ENCODE measurements at places on chromosomes 4 and X.

DNA sequence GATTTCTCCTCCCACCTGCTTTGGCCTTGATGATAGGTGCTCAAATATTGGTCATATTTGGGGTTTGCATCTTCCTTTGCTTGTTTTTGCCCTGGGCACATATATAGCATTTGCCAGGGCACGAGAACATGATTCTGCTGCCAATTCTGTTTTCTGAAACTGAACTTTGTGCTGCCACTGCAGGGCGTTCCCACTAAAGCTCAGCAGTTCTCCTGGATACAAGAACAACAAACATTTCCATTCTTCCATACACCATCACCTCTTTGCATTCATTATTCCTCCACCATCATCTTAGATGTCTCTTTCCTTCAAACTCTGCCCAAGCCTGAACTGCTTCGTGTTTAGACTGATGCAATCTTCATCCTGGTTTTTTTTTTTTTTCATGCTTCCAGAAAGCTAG lies 36.3 kb upstream of the GATB start:
- no peak for DNase-seq

- no peak for DNase-seq
Observed at GRCh38 chr4:86928400-86929255, 6.2 kb upstream of the AFF1 start.

DNA sequence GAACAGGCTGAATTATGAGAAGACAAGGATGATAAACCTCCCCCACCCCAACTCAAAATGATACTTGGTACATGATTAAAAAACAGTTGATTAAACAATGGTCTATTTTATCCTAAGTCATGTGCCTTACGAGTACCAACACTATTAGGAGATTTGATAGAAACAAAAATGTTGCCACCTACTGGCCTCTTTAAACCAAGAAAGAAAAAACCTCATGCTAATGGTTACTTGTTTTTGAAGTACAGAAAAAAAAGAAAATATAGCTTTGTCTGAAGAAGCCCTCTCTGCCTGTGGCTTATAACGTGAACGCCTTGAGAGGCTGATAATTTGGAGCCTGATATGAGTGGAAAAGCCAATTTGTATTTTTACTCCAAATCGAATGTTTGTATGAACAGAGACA lies 538.2 kb downstream of the DMD start:
- DNase-seq: no peak

DNA sequence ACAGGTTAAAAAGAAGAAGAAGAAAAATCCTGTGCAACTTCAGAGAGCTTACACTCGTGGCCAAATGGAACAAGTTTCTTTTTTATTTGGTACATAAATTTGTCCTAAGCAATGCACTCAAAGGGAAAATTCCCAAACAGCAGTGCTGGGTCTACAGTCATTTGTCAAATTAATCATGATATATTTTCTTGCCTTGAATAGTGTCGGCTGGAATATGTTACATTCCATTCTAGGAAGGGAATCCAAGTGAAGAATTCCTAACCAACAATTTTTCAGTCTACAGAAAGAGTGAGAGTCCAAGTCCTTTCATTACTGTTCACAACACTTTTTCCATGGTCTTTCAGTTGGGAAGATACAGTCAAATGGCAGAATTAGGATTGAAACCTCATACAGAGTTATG lies 63.9 kb downstream of the HAND2 start:
- no peak for DNase-seq

Data from stimulated activated CD8-positive, alpha-beta memory T cell treated with anti-CD3 and anti-CD28 coated beads, Interleukin-15, amount 100 ng/mL, for 4 hours (primary cell).